ENCODE measurements at places on chromosomes 4 and X.
A peak's percentile ranks its signal among the peaks of the same experiment; 100 is the strongest.

- no peak for DNase-seq
Measured at GRCh38 chrX:133053861-133054598, 42.9 kb downstream of the USP26 start.

GRCh38 chr4:74414149-74414809 lies 30.7 kb upstream of the AREG start:
- DNase-seq, result no peak

DNA sequence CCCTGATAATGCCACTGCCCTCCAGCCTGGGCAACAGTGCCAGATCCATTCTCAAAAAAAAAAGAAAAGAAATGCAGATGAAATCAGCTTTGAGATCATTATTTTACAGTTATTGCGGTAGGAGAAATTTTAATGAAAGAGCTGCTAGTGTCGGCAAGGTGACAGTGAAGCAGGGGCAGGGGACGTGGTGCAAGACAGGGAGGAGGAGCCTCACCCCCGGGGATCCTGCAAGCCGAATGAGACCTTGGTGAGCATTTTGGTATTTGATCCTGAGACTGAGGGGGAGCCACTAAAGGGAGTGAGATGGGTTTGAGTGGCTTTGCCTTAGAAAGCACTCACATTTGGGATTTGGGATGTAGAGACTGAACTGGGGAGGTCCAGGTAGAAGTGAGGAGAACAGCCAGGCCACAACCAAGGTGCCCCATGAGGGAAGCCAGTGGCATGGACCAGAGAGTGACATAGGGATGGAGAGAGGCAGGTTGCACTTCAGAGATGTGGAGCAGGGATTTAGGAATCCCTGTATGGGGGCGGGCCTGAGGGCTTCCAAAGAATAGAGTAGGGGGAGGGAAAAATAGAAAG lies 23.6 kb downstream of the RBM10 start:
- no peak for DNase-seq

DNA sequence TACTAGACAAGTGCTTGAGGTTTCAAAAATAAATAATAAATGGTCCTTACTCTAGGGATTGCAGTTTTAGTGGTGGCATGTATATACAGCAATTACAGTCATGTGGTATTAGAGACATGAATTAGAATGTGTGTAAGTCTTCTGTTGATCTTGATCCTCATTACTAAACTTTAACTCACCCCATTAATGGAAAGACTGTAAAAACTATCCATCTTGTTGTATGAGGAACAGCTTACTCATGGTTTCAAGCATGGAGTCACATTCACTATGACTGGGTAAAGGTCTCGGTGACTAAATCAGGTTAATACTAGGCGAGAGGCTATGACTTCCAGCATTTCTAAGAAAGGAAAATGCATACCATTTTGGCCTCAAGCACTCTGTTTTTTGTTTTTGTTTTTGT lies 107.0 kb upstream of the HPGD start:
- DNase-seq, result no peak

- no peak for DNase-seq
Measured at GRCh38 chrX:32483534-32484136, 727.7 kb downstream of the DMD start.

GRCh38 chrX:103362474-103362873 lies 6.2 kb downstream of the TCEAL9 start:
- DNase-seq, result no peak

DNA sequence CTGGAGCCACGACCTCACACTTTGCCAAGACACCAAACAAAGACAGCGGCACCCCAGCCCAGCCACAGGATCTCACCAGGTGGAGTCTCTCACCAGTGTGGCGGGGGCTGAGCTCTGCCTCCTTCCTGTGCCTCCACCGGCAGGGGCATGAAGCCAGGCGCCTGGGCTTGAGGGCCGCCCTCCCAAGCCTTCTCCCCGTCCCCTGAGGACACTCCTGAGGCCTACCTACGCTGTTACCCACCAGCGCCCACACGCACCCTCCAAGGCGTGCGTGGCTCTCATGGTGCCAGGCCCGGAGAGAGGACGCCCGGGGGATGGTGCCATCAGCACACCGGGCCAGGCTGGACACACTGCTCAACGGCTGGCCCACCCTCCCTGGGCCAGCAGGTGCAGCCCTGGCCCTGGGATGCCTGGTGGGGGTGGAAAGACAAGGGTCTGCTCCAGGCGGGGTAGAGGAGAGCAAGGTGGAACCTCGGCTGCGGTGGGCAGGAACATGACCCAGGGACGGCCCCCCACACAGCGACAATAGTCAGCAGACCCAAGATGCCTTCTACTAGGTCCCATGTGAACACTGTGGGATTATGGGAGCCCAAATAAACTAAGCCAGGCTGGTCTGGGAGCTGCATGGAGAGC lies 22.1 kb downstream of the NELFA start:
- no peak for DNase-seq

GRCh38 chrX:102085706-102086105 lies 39.8 kb upstream of the TCEAL2 start:
- no peak for DNase-seq

DNA sequence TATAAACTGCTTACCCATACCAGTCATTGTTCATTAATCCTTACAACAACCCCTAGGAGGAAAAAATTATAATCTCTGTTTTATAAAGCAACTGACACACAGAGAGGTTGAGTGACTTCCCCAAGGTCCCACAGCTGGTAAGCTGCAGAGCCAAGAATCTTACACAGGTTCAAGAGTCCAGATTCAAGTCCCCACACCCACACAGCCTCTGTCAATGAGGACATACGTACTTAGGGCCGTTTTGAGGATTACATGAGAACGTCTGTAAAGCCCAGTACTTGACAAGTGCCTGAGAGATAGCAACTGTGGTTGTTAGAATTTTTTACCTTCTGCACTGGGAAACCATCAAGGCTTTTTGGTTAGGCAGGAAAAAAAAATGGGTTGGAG lies 556 bp upstream of the SLC25A43 start:
- DNase-seq, result no peak

DNA sequence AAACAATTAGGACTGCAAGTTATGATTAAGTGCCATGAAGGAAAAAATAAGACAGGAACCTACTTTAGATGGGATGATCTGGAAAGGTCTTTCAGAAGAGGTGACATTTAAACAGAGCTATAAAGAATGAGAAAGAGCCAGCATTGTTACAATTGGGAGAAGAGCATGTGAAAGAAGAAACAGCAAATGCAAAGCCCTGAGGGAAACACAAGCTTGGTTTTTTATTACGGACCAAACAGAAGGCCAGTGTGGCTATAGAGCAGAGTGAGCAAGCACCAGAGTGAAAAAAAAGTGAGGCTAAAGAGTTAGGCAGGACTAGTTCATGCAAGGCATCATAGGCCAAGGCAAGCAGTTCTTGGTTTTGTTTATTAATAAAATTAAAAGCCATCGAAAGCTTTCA lies 175.6 kb downstream of the RBMX2 start:
- DNase-seq, result no peak

DNA sequence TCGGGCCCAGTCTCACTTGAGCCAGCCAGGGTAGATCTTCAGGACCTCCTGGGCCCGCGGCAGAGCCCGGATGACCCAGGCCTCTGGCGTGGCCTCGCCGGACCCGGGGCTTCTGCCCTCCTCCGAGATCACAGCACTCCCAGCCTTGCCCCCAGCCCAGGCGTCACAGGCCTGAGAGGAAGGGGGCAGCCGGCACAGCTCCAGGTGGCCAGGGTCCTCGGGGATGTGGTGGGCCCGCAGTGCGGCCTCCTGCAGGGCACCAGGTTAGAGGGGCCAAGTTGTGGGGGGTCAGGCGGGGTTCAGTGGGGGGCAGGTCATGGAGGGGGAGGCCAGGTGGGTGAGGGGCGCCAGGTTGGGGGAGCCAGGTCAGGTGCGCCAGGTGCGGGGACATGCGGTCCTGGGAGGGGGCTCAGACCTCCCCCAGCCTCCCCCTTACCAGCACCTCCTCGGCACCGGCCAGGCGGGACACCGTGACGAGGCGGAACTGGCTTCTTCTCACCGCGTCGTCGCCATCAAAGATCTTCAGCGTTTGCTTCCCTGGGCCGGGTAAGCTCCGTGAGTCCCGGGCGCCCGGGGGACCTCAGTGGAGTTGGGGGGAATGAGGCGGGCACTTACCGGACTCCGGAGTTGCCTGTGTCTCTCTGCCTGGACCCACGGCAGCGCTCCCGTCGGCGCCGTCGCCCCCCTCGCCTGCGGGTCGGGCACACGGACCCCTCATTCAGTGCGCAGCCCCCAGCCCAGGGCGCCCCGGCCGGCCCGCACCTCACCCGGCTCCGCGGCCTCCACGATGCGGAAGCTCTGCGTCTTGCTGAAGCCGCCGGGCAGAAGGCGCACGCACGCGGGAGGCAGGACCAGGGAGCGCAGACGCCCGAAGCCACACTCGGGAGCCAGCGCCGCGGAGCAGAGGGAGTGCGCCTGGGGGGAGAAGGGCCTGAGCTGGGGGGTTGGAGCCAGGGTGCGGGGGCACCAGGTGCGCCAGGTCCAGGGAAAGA lies 6.0 kb downstream of the DGKQ start:
- no peak for DNase-seq

GRCh38 chrX:121456315-121456714 lies 408.9 kb downstream of the GLUD2 start:
- no peak for DNase-seq

DNA sequence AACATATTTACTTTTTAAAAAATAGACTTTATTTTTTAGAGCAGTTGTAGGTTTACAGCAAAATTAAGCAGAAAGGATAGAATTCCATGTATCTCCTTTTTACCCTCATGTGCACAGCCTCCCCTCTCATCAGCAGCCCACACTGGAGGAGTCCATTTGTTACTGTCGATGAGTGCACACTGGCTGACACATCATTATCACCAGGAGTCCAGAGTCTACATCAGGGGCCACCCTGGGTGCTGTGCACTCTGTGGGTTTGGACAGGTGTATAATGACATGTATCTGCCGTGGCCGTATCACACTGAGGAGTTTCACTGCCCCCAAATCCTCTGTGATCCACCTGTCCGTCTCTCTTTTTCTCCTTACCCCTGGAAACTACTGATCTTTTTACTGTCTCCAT lies 26.3 kb downstream of the TBC1D14 start:
- DNase-seq, result no peak

GRCh38 chr4:151152028-151152427 lies 52.6 kb downstream of the RPS3A start:
- DNase-seq, result no peak

DNA sequence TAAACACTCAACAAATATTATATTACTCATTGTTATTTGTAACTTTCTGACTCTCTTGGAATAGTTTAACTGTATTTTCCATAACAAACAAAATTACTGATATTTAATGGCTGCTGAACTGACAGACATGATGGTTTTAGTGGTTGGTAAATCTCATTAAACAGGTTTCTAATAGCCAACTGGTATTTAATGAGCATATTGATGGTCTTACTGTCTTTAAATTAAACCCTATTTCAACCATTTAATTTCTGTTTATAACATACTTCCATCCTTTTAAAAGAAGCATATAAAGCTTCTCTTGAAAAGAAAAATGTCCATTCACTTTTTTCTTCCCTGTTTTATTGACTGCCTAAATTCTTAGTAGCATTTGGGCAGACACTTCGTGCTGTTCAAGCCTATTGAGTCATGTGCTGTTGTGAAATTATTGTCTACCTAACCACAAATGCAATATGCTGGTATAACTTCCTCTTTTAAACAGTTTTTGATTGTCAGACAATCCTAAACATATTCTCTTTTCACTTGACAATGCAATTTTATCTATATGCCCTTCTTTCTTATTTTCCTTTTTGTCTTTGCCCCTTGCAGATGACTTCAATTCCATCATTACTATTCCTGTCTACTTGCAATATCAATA lies 163.9 kb upstream of the SLC7A11 start:
- no peak for DNase-seq

DNA sequence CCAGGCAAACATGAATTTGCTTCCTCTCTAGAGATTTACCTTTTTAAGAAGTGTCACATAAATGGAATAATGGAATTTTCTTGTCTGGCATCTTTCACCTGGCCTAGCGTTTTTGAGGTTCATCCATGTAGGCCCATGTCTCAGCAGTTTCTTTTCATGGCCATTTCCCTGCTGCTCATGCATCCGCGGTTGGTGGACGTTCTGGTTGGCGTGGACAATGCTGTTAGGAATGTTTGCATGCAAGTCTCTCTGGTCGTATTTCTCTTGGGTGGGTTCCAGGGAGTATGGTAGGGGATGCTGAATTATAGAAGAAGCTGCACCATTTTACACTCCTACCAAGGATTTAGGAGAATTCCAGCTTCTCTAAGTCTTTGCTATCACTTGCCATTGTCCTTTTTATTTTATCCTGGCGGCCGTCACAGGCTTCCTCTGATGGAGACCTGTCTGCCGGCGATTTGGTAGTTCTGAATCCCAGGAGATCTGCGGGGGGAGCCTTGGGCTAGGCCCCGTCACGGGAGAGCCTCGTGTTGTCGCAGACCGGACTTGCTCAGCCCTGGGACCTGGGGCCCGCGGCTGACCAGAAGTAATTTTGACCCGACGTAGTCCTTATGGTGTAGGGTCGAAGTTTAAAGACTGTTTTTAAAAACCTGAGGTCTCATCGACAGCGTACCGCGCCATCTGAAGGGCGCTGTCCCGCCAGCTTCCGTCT lies 56.9 kb upstream of the TADA2B start:
- no peak for DNase-seq

DNA sequence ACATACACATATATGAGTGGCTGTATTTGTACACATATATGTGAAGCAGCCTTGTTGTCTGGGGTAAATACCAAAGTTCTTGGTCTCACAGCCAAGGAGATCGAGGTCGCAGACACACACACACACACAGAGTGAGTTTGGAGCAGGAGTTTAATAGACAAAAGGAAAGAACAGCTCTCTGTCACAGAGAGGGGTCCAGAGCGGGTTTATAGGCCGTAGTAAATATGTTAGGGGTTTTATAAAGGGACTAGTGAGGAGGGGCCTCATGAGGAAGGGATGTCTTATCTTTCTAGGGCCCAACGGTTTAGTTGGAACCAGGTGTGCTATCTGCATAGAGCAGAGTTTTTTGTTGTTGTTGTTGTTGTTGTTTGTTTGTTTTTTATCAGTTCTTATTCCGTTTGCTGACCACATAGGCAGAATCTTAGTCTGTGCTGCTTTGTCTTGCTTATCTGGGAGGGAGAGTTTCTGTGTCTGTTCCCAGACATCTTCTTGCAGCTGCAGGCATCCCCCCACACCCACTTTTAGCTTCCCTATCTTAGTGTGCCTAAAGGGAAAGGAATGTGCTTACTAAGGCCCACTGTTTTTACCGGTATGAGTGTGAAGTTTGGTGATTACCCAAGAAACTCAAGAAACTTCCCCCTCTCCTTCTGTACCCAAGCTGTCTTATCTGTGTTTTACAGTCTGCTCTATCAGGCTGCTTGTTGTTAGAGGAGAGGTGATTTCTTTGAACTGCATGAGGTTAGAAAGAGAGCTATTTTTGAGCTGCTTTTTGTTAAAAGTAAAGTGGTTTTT lies 91.9 kb downstream of the TENT5D start:
- no peak for DNase-seq

GRCh38 chrX:23168291-23168690 lies 166.4 kb upstream of the PTCHD1 start:
- no peak for DNase-seq

- DNase-seq, result peak; percentile 8
Measured at GRCh38 chr4:158769175-158769921, 522 bp downstream of the FNIP2 start.

DNA sequence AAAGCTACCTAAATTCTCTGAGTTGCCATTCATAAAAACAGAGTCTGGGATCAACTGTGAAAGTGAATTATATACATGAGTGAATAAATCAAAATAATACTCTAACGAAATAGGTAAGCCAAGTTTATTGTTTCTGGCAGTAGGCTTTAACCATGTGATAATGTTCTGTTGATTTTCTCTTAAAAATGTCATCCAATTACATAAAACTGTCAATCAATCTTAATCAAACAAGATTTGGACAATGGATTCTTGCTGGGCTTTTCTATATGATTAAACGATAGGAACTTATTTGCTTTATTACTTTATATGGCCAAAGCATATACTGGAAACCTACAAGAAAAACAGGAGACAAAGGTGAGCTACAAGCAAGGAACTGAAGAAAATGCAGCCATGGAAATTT lies 148.8 kb downstream of the INPP4B start:
- DNase-seq, result no peak

Measured in cortex of kidney (tissue), 1 donor.